ENCODE measurements at places on chromosomes 1 and 21. TPM values are rescaled to one million over a fixed set of nuclear protein-coding genes. Genes with fewer than 3 reads are reported as not detected.

DNA sequence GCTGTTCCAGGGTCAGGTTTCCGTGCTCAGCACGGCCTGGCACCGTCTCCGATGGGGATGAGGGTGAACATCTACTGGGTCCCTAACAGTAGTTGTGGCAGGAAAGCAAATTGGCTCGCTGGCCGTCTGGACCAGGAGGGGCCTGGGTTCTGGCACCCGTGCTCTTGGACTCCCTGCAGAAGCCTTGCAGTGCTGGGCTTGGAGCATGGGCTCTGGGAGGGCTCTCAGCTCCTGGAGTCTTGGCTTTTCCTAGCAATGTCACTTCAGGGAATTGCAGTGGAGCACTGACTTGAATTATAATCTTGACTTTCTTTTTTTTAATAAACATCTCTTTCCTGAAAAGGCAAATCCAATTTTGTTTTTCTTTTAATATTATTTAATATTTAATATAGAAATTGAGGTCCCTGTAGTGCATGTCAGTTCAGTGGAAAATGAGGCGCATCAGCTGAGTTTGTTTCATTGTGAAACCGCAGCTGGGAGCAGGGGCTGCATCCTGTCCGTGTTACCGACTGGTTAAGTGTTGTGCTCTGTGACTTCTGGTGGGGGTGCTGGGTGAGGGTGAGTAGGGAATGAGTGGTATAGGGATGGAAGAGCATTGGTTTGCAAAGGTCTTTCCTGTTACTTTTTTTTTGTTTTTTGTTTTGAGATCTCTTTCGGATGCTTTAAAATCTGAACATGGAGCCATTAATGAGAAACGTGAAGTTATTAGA is 64.1 kb downstream of the PEX14 start:
- no peak for DNase-seq

- DNase-seq: no peak
These were observed 14.3 kb downstream of the TTLL10 start for GRCh38 chr1:1187938-1188337.

GRCh38 chr21:43187715-43188114 is 18.9 kb downstream of the CRYAA start:
- no peak for DNase-seq

ACKR1 gene
- total RNA-seq: not detected

LAD1 gene
- not detected for total RNA-seq

- peak; percentile 29 for DNase-seq
These were observed 29.5 kb downstream of the LDLRAP1 start for GRCh38 chr1:25572708-25573590.

GRCh38 chr1:244435562-244436205 is 16.0 kb downstream of the ADSS2 start:
- DNase-seq: no peak

S100A7A gene
- total RNA-seq: not detected

DNA sequence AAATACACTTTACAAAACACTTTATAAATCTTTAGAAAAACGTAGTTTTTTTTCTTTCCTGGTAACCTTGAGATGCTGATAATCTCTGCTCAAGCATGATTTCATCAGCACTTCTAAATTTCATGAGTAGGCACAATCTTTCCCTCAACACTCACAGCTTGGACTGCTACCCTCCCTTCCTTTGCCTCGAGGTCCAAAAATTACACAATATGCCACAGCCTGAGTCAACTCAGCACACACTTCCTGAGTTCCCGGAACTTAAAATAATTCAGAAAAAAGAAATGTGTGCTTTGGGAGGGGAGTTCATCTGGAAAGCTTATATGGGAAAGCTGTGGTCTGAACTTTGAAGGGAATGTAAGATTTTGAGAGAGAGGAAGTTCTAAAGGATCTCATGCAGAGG is 5.9 kb downstream of the CLCA2 start:
- no peak for DNase-seq

DNA sequence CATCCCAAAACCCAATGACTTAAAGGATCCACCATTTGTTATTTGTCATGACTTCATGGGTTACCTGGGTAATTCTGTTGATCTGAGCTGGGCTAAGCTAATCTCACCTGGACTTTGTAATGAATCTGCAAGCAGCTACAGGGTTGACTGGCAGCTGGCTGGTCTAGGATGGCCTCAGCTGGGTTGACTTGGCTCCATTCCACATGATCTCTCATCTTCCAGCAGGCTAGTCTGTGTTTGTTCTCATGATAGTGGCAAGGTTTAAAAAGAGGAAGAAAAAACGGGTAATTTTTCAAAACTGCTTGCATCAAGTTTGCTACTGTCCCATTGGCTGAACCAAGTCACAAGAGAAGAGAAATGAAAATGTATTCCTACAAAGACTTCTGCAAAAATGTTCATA is 24.8 kb upstream of the ZMYM4 start:
- no peak for DNase-seq

PROK1 gene
- total RNA-seq: not detected

DNA sequence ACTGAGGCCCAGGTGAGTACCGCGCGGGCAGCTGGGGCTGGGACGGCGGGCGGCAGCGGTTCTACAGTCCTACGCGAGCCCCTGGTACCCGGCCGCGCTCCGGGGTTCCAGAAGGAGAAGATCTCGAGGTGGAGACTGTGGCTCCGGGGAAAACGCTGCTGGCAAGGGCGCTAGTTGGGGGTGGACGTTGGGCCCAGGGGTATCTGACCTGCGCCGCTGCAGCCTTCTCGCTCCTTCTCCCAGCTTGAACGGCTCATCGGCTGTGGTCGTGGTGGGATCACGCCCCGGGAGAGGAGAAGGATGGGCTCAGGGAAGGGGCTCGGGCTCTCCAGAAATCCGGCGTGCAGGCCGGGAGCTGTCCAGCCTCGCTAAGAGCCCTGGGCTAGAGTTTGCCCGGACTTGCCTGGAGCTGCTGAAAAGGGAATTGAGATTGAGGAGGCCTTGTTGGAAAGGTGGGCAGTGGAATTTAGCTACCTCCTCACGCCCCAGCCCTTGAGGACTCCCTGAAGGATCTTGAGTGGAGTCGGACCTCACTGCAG is 1.1 kb upstream of the POU3F1 start:
- DNase-seq: no peak

ZFP69B gene
- total RNA-seq: 5.4 TPM

TCHH gene
- total RNA-seq: 0.02 TPM

DNA sequence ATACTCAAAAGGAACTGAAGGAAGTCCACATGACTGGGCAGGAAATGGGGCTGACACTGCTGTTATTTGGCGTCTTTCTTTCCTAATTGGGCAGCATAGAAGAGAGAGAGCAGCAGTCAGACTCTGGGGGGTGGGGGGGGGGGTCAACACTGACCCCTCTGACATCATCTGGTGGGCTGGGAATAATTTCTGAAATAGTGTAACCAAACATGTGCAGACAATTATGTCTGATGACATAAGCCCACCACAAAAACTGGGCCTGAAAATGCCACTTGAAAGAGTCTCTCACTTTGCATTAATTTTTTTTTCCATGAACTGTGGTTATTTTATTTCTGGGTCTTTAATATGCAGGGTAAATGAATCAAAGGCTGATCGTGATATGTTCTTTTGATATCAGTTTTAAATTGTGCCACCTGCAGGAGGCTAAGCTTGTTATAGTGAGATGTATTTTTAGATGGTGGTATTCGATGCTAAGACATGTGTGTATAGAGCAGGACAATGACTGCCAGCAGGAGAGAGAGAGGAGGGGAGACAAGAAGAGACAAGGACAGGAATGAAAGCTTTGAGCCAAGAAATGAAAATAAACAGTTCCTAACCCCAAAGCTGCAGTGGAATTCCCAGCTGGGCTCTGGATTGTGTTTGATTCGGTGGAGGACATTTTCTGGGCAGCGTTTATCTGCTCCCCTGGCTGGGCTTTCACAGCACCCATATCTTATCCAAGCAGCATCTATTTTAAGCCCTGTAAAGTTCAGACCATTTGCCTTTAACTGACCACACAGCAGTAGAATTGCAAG is 264.7 kb downstream of the PBX1 start:
- DNase-seq: no peak

DNA sequence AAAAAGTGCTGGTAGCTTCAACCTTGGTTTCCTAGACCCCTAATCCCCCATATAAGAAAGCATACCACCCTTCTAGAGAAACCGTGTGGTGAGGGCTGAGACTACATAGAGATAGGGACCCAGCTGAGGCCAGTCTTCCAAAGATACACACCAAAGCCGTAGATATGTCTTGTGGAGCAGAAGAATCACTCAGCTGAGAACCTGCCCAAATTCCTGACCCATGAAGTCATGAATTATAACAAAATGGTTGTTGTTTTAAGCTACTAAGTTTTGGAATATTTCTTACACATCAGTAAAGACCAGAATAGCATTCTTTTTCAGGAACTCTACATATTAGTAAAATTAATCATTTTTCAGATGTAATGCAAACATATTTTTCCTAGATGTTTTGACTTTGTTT is 3.3 kb upstream of the SNRPE start:
- DNase-seq: no peak

ANKRD65 gene
- total RNA-seq: not detected

PTGS2 gene
- 112 TPM for total RNA-seq

GRCh38 chr21:38377165-38378088 is 120.6 kb downstream of the KCNJ15 start:
- DNase-seq: no peak

DNA sequence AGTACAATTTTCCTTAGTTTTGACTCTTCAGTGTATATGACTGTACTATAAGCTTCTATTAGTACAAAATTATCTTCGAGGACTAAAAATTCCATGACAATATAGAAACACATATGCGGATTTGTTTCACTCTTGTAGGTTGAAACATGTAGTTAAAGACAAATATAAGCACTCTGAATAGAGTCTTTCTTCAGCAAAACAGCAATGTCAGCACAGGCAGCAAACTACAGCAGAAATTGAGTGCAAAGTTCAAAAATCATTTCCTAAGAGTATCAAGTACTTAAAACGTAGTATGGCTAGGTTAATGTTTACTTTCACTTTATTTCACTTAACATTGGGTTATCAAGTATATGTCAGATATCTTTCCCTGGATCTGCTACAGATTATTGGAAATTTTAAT is 106.7 kb downstream of the FAF1 start:
- no peak for DNase-seq

All from activated T-helper 2 cell treated with anti-CD3 and anti-CD28 coated beads, Interferon-gamma antibody, Interleukin-2, Interleukin-4, amounts not matched to agents 10 μg/mL and 5 μg/mL and 100 μg/mL, durations not matched to agents 14 hours and 24 hours and 36 hours (primary cell).